NCI-H2081 treated with DMSO at 0.1 percent for 48 hours (cell line): ENCODE measurements at places on chromosomes 5 and 9.

DNA sequence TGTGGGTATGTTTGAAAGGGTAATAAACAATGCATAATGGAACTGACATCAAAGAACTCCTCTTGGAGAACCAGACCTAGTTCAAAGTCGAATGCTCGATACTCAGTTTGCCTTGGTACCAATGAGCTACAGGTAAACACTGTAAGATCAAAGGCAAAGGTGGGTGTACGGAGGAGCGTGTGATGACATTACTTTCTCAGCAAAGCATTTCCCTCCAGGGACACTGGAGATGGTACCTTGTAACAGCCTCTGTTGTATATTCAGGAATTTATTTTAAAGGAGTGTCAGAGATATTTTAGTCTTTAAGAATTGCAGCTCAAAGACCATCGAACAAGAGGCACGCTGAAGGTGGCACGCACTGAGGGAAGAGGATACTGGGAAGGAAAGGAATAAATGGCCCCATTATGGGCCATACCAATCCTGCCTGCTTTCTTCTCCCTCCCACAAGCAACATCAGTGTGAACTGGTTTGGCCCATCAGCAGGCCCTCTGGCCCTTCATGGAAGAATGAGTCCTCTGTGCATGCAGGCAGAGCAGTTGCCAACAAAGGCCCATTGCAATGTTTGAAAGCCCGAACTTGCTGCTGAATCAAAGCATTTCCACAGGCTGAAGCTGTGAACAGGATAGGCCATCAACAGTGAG is 410.2 kb downstream of the ACTL7B start:
- DNase-seq = no peak

DNA sequence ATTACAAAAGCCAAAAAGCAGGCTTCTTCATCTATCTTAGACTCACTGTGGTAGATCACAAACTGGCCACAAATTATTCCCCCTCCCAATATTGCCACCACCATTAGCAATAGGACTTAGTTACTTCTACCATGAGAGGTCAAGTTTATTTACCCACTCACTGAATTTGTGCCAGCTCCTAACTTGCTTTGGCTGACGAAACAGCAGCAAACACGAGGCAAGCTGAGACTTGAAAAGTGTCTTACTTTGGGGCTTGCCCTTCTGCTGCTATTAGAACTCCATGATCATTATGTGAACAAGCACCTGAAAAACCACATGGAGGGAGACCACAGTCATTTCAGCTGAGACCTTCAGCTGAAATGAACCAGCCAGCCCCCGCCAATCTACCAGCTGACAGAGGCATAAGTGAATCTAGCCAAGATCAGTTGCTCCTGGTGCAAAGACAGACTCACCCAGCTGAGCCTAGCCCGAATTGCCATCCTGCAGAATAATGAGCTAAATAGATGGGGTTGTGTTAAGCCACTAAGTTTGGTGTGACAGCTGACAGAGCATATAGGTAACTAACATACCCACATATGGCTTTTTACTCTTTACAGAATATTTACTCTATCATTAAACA is 5.7 kb downstream of the WDR41 start:
- no peak for DNase-seq

- no peak for DNase-seq
Measured at GRCh38 chr5:149260761-149261160, 10.9 kb upstream of the AFAP1L1 start.

DNA sequence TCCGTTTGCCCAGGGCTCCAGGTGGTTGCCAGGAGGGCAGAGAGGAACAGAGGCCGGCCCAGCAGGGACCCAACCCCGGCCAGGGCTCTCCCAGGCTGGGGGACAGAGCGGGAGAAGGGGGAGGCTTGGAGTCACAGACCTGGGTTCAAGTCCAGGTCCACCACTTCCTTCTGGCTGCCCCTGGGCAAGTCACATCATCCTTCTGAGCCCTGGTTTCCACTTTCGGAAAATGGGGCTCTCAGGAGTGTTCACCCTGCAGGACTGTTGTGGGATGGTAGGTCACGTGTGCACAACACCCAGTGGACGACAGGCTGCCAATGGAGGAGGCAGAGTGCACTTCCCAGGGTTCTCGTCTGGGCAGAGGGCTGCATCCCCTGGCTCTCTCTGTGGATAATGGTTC is 245.4 kb downstream of the PBX3 start:
- DNase-seq = no peak

DNA sequence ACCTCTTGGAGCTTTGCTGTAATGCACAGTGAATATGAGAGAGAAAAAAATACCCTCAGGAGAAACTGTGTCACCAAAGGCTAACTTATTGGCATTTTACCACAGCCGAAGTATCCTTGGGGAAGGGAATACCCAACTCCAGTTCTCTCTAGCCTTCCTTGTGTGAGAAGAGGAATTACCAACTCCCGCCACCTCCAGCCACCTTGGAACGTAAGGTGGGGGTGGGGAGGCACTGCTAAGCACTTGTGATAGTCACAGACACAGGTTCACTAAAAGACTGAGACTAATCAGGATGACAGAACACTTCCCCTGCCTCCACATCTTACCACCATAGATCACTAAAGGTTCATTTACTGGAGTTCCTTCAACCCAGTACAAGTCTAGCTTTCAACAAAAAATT is 102.0 kb upstream of the ADAMTS19 start:
- no peak for DNase-seq

DNA sequence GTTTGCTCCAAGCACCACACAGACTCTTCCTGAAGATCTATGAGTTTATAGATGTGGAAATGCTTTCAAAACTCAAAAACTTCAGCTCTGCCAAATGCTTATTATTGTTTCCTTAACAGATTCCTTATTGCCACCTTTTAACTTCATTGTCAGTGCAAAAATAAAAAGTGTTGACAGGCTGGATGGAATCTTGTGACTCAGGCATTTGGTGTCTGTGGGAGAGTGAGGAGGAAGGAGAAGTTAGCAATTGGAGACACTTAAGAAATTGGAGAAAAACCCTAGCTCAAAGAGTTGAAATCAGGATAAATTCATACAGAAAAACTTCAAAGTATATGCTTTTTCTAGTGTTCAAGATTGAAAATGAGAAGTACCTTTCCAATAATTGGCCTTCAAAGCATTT is 140.6 kb upstream of the PUM3 start:
- DNase-seq = no peak

DNA sequence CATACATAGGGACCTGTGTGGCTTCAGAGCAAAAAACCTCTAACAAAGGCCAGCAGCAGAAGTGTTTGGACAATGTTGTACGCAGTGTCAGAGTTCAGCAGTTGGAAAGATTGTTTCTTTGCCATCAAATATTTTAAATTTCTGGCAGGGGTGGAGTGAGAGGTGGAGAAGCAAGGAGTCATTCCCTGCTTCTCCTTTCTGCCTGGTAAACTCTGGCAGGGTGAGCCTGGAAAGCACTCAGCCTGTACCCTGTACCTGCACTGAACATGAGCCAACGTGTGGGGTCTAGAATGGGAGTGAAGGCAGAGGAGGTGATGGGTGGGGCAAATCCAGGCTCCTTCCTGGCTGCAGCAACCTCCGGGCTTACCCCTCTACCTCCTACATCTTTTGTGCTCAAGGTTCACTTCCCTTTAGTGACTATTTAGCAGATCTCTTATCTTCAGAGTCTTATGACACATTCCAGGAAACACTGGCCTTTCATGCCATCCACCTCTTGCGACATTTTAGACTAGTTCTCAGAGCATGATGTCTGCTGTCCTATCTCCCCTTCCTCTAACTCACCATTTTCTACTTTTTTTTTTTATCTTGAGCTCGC is 445.0 kb upstream of the PIK3R1 start:
- no peak for DNase-seq

- DNase-seq = no peak
Measured at GRCh38 chr5:94906750-94907149, 288.3 kb downstream of the SLF1 start.

- DNase-seq = no peak
Measured at GRCh38 chr9:20353931-20354652, 268.2 kb downstream of the MLLT3 start.
